ENCODE measurements at places on chromosomes 1 and 21.

- peak; percentile 63 for DNase-seq
Measured at GRCh38 chr1:212432661-212433576, at the start of gene NENF. NENF (plus strand) TSS chr1:212432920; CDS start chr1:212432944, 24 bp downstream.

GRCh38 chr1:40038697-40039096 is 1.8 kb upstream of the CAP1 start:
- no peak for DNase-seq

- no peak for DNase-seq
Measured at GRCh38 chr1:2239384-2239985, 11.4 kb downstream of the SKI start.

GRCh38 chr1:156106624-156107488 is 7.7 kb upstream of the LMNA start:
- DNase-seq: peak; percentile 29

DNA sequence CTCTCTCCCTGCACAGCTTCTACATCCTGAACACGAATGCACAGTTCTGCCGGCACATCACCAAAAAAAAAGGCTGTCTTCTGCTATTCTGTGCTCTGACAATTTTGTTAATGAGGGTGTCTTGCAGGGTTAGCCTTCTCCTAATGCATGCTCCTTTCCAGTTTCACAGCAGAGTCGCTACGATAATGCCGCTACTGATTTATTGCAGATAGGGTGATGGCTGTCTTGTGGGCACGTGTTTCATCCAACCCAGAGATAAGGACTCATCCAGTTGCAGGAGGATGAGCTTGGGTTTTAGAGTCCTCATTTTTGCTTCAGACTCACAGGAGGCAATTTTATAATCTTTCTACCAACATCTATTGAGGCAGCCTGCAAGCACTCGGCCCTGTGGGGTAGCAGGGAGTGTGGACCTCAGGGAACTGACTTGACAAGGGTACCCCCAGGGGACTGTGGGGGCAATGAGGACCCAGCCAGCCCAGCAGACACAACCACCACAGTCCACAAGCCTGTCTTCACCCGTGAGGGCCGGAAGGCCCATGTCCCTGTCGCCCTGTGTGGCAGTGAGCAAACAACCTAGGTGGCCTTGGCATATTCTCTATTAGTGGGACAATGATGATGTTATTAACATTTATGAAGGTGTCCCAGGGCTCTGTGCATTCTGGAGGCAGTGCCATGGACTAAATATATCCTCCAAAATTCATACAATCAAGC is 15.4 kb upstream of the UTS2 start:
- DNase-seq: no peak
